WTC11 (cell line): ENCODE measurements at places on chromosomes 2 and 18. TPM values are rescaled to one million over a fixed set of nuclear protein-coding genes. Genes with fewer than 3 reads are reported as not detected.

The CSRNP3 gene
- total RNA-seq: 7.3 to 8.0 TPM (median 8.0 TPM) in 3 replicates

- no peak for DNase-seq
- no peak overlapping the region for H3K27ac ChIP-seq
- no peak overlapping the region for H3K4me3 ChIP-seq
- H3K36me3 ChIP-seq: no peaks in the 10 kb centered on the region; the same call in 1 of the 2 replicates
- H3K4me1 ChIP-seq: no peaks in the 10 kb centered on the region
These were observed 72.5 kb downstream of the RBM43 start for GRCh38 chr2:151189125-151189524.

- no peaks in the 10 kb centered on the region for H3K36me3 ChIP-seq
- H3K4me3 ChIP-seq: no peak overlapping the region
- no peak for DNase-seq
- H3K4me1 ChIP-seq: peaks cover 20% of the 10 kb centered on the region
These were observed 30.0 kb upstream of the TWIST2 start for GRCh38 chr2:238817891-238818290.

GRCh38 chr2:46286715-46287114, 10.5 kb upstream of the EPAS1 start:
- no peak overlapping the region for H3K4me3 ChIP-seq
- peaks cover 15% of the 10 kb centered on the region for H3K4me1 ChIP-seq
- H3K27ac ChIP-seq: no peak overlapping the region
- H3K27me3 ChIP-seq: no peaks in the 10 kb centered on the region; the same call in 1 of the 2 replicates
- DNase-seq: no peak
- no peaks in the 10 kb centered on the region for H3K36me3 ChIP-seq

- DNase-seq: no peak
- no peak overlapping the region for H3K27ac ChIP-seq
- H3K36me3 ChIP-seq: no peaks in the 10 kb centered on the region
- peaks cover 15% of the 10 kb centered on the region for H3K4me1 ChIP-seq
- H3K27me3 ChIP-seq: no peaks in the 10 kb centered on the region; the same call in 1 of the 2 replicates
These were observed 141.8 kb downstream of the RNF152 start for GRCh38 chr18:61750840-61751668.
